ENCODE measurements at places on chromosomes 16 and 17.
A peak's percentile ranks its signal among the peaks of the same experiment; 100 is the strongest.

DNA sequence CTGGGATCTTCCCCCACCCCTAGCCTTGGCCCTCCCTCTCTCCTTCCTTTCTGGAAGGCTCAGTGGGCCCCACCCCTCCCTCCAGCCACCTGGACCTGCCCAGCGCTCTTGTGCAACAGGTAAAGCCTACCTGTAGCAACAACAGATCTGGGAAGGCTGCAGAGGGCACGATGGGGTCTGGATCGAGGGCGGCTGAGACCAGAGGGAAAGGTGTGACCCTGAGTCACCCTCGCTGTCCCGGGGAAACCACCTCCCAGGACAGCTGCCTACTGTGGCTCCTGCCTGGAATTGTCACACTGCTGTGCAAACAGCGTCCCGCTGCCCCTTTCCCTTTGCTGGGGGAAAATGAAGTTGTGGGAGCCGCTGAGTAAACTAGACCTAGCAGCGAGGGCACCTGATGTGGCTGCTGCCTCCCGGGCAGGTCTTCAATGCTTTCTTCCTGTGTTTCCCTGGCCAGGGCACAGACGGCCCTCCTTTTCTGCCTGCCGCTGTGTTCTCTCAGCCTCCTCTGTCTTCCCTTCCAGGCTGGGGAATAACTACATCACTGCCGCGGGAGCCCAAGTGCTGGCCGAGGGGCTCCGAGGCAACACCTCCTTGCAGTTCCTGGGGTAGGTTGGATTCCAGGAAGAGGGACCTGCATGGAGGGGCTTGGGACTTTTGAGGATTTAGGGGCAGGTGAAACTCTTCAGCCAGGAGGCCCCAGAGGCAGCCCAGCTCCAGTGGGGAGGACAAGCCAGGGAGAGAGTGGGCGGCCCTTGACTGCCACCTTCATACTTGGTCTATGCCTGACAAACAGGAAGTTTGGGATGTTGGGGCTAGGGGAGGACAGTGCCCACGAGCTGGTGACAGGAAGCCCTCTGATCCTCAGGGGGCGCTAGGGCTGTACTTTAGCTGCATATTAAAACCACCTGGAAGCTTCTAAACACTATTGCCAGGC lies 22.2 kb upstream of the CYLD start:
- peak; percentile 69 for DNase-seq

- no peak for DNase-seq
Measured at GRCh38 chr16:23516366-23517137, 6.3 kb upstream of the GGA2 start.

- no peak for DNase-seq
Measured at GRCh38 chr16:83316458-83316857, 491.3 kb upstream of the HSBP1 start.

- no peak for DNase-seq
Measured at GRCh38 chr17:39634384-39634871, 2.5 kb upstream of the STARD3 start.

GRCh38 chr17:75552425-75553294 lies 27.2 kb downstream of the LLGL2 start:
- peak; percentile 100 for DNase-seq

GRCh38 chr17:35793257-35793656 lies 2.2 kb downstream of the MMP28 start:
- DNase-seq = peak; percentile 51

DNA sequence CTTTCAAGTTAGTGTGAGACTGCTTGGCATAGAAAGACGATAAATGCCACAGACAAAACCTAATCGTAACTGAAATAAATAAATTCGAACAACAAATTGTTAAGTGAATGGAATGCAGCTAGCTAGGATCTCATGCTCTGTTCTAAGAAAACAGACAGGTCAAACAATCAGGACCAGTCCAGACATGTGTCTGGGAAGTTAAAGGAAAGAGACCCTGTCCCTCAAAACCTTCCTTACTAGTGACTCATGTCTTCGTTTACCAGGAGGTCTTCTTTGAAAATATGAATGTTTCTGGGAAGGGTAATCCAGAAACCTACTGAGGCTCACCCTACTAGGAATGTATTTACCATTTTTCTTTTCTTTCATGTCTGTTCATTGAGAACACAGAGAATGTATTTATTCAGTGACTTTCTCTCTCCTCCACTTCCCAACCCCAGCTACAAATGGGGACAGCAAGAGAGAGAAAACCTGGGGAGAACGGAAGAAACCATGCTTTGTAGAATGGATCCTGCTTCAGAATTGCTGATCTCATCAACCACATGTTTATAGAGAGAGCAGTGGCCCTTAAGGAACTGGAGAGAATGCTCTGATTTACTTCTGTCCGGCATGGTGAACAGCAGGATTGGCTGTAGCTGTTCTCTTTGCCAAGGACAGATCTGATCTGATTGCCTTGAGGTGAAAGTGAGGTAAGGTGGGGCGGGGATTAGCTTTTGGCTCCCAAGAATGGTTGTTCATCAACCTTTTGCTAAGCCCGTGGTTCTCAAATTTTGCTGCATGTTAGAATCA lies 39.4 kb upstream of the DHX8 start:
- peak; percentile 68 for DNase-seq

DNA sequence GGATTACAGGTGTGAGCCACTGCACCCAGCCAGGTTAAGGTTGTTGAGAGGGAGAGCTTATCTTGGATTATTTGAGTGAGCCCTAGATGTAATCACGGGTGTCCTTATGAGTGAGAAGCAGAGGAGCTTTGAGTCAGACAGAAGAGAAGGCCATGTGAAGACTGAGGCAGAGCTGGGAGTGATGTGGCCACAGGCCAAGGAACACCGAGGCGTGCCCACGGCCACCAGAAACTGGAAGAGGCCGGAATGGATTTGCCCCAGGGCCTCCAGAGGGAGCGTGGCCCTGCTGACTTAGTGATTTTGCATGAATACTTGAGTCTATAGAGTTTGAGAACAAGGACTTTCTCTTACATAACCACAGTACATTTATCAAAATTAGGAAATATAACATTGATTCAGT lies 137.7 kb downstream of the RPTOR start:
- DNase-seq = no peak

DNA sequence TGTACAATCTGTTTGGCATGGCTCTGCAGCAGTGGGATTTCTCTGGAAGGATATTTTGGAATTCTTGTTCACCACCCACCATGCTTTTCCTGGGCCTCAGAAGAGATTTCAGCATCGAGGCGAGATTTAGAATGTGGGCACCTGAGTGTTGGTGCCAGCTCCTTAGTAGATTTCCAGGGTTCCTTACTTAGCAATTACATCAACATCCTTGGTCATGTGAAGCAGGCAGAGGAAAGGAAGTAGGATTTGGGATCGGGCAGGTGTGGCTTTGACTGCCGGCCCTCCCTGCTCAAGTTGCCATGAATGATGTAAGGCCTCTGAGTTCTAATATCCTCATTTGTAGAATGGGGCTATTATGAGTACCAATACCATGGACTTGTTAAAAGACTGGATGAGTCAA lies 13.1 kb upstream of the RBFOX1 start:
- no peak for DNase-seq

DNA sequence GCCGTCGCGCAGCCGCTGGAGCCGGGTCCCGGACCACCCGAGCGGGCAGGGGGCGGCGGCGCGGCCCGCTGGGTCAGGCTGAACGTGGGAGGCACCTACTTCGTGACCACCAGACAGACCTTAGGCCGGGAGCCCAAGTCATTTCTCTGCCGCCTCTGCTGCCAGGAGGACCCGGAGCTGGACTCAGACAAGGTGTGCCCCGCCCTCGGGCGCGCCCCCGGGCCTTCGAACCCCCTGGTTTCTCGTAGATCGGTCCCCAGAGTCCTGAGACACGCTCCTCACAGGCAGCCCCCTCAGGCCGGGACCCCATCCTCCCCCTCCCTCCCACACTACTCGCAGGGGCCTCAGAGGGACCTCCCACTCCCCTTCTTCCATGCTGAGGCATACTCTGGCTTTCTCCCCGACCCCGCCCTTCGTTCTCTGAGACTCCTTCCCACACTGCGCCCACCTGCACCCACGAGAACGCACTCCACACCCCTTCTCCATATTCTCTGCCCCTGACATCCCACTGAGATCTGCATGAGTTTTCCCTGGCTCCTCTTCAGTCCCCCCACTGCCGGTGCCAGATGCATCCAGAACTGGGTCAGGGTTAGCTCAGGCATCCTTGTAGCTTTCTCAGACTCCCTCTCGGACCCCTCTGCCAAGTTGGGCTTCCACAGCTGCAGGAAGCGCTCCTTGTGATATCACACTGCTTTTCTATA lies 523 bp downstream of the KCTD2 start:
- peak; percentile 73 for DNase-seq

- peak; percentile 86 for DNase-seq
Measured at GRCh38 chr16:30053376-30054015, 12.1 kb upstream of the ALDOA start.

GRCh38 chr16:24975428-24975889 lies 39.7 kb downstream of the ARHGAP17 start:
- DNase-seq = no peak

GRCh38 chr16:78505036-78505435 lies 405.6 kb downstream of the WWOX start:
- DNase-seq = no peak

GRCh38 chr16:66520406-66521170 lies 29.3 kb downstream of the TK2 start:
- no peak for DNase-seq

DNA sequence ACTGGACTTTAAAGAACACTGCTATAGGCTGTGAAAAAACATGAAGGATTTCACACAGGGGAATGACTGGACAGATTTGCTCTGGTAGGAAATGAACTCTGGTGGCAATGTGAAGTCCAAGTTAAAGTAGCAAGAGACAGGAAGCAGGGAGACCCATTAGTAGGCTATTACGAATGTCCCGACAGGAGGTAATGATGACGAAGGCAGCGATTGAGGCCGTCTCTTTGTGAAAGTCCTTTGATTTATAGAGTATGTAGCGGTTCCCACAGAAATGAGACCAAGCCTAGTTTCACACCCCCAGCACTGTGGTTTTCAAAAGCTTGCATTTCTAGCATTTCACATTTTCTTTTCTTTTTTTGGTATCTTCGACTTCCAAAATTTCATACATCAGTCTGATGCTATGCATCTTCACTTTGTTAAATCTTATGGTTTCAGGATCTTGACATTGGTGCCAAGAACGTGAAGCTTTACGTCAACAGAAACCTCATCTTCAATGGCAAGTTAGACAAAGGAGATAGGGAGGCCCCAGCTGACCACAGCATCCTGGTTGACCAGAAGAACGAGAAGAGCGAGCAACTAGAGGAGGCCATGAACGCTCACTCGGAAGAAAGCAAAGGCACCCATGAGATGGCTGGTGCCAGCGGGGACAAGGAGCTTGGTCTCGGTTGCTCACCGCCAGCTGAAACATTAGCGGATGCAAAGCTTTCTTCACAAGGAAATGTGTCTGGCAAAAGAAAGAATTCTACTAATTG lies 189.8 kb downstream of the KATNIP start:
- no peak for DNase-seq

All from islet precursor cell (in vitro differentiated cells).